ENCODE measurements at places on chromosomes 11 and 22.
A peak's percentile ranks its signal among the peaks of the same experiment; 100 is the strongest.

GRCh38 chr11:59866836-59867235 is 549 bp upstream of the TCN1 start:
- DNase-seq = no peak

DNA sequence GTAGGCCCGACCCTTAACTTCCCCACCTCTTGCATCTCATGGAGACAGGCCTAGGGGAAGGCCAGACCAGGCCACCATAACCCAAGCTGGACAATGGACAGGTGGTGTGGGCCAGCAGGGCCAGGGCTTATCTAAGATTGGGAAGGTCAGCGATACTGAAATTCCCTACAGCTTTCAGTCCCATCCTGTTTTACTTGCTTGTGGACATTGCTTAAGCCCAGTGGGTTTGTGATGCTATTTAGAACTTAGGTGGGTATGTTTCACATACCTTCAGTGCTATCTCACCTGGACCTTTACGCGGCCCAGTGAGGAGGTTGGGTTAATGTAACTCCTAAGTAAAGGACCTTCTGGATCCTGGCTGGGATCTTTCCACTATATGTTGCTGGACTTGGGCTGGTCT is 1.7 kb downstream of the FADS2 start:
- DNase-seq = no peak

DNA sequence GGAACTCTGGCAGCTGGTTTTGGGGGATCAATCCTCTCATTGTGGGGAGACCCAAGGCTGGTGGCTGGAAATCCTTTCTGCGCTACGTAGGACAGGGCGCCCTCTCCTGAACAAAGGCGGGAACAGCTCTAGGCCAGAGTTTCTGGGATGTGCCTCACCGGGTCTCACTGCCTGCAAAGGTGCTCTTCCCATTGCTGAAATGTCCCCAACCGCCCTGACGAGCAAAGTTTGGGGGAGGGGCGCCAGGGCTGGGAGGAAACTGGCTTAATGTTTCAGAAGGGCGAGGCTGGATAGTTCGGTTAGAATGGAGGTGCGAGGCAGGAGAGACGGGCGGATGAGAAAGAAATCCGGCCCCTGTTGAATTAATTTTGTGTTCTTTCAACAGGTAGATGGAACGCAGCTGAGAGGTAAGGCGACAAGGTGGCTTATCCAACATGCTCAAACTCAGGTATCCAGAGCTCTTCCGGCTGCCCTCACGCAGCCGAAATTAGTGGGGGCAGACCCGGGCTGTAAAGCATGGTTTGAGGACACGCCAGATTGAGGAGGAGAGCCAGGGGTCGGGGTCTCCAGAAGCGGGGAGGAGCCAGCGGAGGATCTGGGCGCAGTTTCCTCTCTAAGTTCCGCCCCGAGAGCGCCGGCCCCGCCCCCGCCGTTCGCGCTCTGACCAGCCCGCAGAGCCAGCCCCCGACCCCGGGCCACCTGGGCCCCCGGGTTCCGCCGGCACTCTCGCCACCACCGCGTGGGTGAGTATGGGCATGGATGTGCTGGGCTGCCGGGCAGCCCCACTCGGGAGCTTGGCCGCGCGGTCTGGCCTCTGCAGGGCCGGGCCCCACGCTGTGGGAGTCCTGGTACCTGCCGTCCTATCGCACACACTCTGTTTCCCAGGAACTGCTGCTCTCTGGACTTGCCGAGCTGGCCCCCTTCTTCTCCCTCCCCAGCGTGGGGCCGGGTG is at the start of gene PGAP2:
Gene PGAP2 (plus strand): TSS at position 652 of the 952 bp plus-strand sequence. CDS start 2,700 bp downstream, outside the sequence.
- peak; percentile 78 for DNase-seq

- DNase-seq = no peak
These were observed 11.2 kb upstream of the PPP2R1B start for GRCh38 chr11:111777094-111778046.

DNA sequence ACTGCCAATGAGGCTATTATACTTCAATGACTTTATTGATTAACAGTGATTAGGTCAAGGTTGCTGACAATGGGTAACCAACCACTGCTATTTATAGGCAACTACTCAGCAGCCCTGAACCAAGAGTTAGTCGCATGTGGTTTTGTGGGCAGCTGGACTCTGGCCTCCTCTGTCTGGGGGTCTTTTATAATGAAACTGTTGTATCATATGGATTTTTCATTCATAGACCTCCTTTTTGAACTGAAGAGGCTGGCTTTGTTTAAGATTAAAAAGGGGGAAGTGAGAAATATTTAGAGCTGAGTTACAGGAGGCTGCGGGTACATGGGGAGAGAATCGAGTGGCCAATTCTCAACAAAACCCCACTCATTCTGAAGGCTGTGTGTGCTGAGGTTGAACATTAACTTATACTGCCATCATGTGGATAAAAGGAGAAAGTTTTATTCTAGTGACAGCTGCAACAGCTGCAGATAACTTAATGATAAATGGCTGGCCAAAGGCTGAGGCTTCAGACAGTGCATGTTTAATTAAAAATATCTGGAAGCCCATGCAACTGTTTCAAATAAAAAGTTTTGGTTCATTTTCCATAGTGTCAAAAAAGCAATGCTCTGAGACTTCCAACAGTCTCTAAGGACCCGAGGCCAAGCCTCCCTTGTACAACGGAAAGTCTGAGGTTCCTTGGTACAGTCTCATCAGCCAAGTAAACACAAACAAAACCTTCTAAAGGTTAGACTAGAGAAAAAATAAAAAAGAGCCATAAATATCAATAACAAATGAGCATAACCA is 682.6 kb downstream of the KCNA4 start:
- DNase-seq = no peak

GRCh38 chr11:2173150-2173693 is 1.6 kb upstream of the TH start:
- DNase-seq = peak; percentile 44

DNA sequence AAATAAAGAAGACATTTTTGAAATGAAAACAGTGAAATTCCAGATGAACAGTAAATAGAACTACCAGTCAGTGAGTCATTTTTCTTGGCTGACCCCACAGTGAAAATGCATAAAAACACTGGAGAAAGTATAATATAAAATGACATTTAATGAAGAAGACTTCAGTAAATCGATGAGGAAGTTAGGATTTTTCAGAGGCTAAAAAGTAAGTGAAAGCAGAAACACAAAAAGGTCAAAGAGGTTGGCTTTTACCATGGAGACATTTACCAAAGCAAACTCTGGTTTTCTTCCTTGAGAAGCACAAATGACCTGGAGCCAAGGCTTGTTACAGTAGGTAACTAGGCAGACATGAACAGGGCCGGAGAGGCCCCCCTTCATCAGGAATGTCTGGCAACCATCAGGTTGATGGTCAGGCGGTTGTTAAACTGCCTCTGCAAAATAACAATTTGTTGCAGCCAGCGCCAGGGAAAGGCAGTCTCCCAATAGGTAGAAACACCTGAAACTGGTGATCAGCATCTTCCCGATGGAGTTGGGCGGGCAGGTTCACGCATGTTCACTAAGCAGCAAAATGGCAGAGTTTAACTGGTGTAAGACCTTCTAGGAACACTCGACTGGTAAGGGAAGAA is 16.7 kb upstream of the TMEM123 start:
- no peak for DNase-seq

- no peak for DNase-seq
These were observed 42.2 kb downstream of the FAT3 start for GRCh38 chr11:92266806-92267205.

- no peak for DNase-seq
These were observed 57.4 kb downstream of the JAM3 start for GRCh38 chr11:134126217-134126822.

DNA sequence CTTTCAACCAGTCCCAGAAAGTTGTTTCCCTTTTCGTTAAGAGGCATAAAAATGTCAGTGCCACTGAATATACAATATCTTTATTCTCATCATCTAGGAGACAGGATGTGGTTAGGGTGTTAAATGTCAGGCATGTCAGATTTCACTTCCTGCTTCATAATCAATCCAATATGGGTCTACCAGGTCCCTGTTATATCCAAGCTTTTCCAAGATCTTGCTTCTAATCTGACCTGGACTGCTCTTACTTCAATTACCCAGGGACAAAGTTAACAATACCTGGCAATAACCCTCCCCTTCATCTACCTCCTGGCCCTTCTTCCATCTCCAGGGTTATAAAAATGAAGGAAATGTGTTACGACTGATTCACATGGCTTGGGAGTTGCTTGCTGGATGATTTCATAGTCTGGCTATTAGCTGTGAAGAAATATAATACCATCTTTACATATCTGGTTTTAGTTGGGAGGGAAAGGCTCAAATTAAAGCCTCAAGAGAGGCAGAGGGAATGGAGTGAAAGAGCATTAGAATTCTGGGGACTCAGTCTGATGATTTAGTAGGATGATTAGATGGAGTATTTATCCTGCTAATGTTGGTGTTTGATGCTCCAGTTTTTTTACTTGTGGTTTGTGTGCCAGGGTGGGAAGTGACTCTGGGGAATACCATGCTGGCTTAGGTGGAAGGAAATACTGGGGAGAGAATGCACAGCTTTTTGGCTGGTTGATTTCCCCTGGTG is 534.3 kb downstream of the ETS1 start:
- DNase-seq = no peak

DNA sequence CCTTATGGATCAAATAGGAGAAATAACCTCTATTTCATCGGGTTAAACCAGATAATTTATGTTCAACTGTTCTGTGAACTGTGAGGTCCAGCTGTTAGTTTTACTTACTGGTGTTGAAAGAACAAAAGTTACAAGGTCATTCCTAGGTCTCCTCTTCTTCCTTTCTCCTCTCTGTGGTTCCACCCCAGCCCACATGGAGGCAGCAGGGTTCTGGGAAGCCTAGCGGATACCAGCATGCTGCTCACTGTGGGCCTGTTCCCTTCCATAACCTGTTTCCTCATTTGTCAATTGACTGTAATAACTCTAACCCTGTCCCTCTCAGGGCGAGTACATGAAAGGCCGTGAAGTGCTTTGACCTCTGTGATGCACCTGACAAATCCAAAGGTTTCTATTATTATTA is 27.8 kb downstream of the RELT start:
- no peak for DNase-seq

- DNase-seq = no peak
These were observed 582 bp upstream of the ATP6V1E1 start for GRCh38 chr22:17629173-17629489.

DNA sequence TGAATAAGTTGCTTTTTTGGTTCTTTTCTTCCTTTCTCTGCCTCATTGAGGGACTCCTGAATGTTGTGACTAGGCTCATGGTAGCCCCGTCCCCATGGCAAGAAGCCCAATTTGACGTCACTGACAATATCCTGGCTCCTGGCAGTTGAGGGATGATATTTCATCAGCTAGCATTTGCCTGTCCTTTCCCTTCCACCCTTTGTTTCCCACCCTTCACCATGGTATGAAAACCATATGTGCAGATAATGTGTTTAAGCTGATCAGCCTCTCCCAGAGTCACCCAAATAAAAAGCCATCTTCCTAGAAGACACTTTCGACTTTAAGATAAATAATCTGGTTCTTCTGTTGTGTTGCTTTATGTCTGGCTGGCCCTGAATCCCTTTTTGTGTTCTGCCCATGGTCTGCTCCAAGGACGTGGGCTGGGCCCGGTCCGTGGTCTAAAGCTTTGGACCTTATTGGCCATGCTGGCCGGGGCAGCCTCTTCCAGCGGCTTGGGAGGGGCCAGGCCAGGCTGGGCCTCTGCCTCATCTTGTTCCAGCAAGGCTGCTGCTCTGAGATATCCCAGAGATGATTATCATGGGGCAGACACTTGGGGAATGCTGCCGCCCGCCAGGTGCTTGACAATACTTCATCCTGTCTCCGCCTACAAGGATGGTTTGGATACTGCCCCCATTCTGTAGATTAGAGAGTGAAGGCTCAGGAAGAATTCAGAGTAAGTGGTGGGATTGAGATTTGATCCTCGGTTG is 5.1 kb downstream of the TSPAN18 start:
- DNase-seq = no peak

DNA sequence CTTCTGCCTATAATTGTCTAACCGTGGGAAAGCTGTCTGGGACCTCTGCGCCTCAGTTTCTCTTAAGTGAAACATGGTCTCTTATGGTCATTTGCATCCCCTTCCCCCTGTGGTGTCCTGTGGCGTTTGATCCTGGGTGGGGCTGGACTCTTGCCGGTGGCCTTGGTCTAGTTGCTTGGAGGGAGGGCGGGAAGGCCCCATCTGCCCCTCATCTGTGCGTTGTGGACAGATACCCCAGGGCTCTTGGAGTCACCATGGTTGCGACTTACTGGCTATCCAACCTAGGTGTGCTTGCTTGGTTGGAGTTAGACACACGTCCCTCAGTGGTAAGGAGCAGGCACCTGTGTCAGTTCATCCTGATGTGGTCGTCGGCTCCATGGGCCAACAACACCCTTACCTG is 15.2 kb downstream of the SHANK3 start:
- no peak for DNase-seq

DNA sequence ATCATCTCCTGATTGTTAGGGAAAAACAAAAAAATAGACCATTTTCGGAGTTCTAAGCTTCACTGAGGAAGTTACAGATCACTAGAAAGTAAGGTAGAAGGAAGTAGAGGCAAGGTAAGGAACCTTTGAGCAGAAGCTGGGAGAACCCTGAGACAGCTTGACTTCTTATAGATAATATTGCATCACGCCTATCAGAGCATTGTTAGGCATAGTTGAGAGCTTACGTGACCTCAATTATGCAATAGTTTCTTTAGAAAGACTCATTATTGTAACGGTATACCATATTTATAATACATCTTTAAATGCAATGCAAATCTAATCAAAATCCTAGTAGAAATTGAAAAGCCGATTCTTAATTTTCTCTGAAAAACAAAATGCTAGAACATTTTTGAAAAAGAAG is 4.9 kb downstream of the TBRG1 start:
- DNase-seq = no peak

- no peak for DNase-seq
These were observed 86.2 kb downstream of the MPPED2 start for GRCh38 chr11:30499940-30500339.

DNA sequence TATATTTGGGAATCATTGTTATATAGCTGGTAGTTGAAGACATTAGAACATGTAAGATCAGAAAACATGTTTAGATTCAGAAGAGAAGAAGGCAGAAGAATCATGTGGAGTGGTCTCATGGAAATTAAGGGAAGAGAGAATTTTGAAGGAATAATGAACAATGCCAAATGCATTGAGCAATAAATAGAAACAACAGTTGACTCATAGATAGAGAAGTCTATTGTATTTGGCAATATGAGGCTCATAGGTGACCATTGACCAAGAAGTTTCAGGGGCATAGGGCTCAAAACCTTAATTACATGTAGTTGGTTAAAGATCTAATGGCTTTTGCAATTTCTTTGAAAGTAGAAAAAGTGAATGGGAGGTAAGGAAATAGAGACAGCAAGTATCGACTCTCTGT is 123.9 kb downstream of the PAX6 start:
- no peak for DNase-seq
